ENCODE measurements at places on chromosomes 1 and 21.

- no peak for DNase-seq
These were observed 35.7 kb downstream of the NRIP1 start for GRCh38 chr21:15029077-15029476.

DNA sequence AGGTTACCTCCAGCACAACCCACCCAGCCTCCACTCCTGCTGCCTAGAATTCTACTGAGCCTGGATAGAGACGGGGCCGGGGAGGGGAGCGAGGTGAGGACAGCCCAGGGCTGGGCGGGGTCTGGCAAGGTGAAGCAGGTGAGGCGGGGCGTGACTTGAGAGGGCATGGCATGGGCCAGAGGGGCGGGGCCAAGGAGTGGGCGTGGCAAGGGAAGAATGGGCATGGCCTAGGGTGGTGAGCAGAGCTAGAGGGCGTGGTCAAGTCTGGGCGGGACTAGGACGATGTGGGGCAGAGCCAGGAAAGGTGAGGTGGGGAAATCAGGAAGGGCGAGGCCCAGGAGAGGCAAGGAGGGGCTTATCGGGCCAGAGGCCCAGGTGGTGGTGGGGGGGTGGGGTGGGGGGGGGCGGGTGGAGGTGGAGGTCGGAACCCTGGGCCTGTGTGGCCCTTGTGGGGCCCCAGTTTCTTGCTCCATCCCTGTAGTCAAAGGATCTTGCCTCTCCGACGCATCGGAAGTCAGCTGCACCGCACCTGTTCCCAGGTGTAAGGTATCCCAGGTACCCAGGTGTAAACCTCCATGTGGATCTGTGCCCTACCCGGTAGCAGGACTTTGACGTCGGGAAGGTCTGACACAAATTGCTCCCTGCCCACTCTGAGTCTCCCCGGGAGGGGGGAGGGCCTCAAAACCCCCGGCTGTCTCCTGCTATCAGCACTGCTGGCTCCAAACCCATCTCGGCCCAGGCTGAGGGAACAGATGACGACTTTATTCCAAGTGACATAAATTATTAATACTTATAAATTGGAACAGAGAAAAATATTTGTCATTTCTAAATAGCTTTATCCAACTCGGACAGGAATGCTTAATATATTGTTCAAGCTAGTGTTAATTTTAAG is 32.9 kb upstream of the UTS2 start:
- DNase-seq = no peak

- DNase-seq = no peak
These were observed 21.0 kb upstream of the TMEM52 start for GRCh38 chr1:1940123-1940425.

- DNase-seq = no peak
These were observed 95.8 kb downstream of the KCNN3 start for GRCh38 chr1:154774175-154774855.

DNA sequence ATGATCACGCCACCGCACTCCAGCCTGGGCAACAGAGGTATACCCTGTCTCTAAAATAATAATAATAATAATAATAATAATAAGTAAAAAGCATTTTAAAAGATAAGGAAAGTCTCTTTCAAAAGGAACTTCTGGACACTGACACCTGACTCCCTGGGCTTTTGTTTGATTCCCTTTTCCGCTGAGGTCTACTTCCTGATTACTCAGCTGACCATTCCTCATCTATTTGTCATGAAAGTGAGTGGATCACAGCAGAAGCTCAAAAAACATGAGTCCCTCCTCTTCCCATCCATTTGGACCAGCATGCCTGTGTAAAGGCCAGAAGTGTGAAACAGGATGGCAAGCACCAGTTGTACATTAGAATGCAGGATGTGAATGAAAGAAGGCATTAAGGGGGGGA is 61.1 kb upstream of the FBXO28 start:
- no peak for DNase-seq
